T-cell (primary cell): ENCODE measurements at places on chromosomes 4 and X.

DNA sequence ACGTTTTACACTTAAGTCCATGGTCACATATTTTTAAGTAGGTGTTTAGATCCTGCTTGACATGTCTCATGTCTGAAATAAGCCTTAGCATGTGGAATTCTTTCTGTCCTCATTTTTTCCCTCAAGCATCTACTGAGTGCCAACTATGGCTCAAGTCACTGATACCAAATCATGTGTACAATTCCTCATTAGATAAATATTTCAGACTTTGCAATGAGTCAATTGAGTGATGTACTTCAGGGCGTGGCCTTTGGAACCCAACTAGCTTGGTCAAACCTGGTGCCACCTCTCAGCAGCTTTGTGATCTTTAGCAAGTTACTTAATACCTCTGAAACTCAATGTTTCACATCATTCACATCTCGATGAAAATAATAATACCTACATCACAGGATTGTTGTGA is 12.6 kb upstream of the JADE1 start:
- H3K4me1 ChIP-seq, result no peaks in the 10 kb centered on the region
- no peaks in the 10 kb centered on the region for H3K27me3 ChIP-seq
- no peaks in the 10 kb centered on the region for H3K36me3 ChIP-seq

DNA sequence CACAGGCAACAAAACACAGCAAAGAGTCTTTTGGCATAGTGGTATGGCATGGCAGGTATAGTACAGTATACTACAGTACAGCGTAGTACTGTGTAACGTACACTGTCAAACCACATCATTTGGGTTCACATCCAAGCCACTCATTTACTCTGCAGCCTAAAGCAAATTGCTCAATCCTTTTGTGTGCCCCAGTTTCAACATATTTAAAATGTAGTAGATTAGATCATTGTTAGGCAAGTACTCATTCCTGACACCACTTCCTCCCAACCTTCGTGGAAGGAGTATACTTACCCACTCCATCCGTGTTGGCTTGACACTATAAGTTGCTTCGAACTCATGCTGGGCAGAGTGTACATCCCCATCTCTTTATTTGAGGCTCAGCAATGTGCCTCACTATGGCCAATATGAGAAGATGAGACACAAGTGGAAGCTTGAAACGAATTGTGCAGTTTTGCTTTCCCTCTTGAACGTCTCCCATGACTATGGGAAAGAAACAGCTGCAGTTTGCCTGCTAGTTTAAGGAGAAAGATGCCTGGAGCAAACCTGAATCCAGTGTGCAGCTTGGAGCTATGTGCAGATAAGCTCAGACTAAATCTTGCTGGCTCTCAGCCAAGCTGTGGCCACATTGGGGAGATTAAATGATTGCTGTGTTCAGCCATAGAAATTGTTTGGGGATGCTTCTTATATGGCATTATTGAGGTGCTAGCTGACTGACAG is 85.7 kb upstream of the TBL1X start:
- H3K4me3 ChIP-seq, result no peak overlapping the region
- no peaks in the 10 kb centered on the region for H3K27me3 ChIP-seq
- no peak overlapping the region for H3K27ac ChIP-seq
- H3K36me3 ChIP-seq, result no peaks in the 10 kb centered on the region

- peaks cover 13% of the 10 kb centered on the region for H3K27me3 ChIP-seq
- no peak overlapping the region for H3K27ac ChIP-seq
- no peaks in the 10 kb centered on the region for H3K36me3 ChIP-seq
- H3K4me3 ChIP-seq, result no peak overlapping the region
Observed at GRCh38 chr4:25031077-25031621, 403 bp upstream of the LGI2 start.

GRCh38 chr4:186058253-186058979 is 10.5 kb upstream of the TLR3 start:
- H3K27ac ChIP-seq, result no peak overlapping the region
- peaks cover 5% of the 10 kb centered on the region for H3K4me1 ChIP-seq
- no peak overlapping the region for H3K4me3 ChIP-seq
- H3K27me3 ChIP-seq, result peaks cover 2% of the 10 kb centered on the region
- no peaks in the 10 kb centered on the region for H3K36me3 ChIP-seq
- DNase-seq, result no peak

DNA sequence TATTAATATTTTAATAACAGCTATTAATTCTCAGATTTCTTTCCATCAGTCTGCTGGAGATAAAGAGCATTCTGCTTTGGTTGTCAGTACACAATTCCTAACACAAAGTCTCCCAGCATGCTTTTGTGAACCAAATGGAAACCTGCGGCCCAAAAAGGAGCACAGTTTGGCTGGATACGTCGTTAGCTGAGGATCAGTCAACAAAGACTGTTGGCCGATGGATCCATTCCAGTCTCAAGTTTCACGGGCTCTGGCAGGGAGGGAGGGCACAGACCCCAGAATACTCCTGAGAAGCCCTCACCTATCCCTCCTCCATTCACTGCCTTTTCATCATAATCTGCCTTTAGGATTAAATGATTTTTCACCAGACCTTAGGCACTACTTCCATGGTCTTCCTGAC is 26.3 kb upstream of the PRSS48 start:
- no peak for DNase-seq
- no peak overlapping the region for H3K27ac ChIP-seq
- H3K36me3 ChIP-seq, result no peaks in the 10 kb centered on the region
- H3K4me1 ChIP-seq, result no peaks in the 10 kb centered on the region

DNA sequence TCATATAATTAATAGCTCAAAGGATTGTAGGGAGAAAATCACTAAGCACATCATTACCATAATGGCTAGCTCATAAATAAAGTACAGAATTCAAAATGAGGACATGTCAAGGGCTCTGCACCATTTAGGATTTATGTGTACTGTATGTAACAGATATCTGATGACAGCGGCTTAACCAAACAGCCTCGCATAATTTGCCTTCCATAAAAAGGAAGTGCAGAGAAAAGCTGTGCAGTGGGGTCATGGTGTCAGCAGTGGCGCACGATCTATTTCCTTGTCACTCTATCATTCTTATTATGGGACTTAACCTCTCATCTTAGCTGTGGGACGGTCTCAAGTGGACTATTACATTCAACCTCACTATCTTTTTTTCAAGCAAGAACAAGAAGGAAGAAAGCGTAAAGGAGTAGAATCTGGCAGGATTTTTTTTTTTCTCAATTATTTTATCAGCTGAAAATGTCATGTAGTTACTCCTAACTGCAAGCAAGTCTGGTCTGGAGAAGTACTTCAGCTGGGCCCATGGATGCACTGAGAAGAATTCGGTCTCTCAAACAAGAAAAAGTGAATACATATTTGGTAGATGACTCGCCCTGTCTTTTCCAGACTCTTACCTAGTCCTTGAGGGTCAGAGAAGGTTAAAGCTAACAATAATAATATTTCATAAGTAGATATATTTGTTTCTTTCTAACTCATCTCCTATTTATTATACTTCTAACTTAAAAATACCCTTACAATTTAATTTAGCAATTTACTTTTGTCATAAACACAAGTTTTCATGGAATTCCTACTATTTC is 94.6 kb downstream of the COX18 start:
- no peak overlapping the region for H3K27ac ChIP-seq
- no peak overlapping the region for H3K4me3 ChIP-seq
- H3K36me3 ChIP-seq, result no peaks in the 10 kb centered on the region
- H3K4me1 ChIP-seq, result no peaks in the 10 kb centered on the region
- H3K27me3 ChIP-seq, result no peaks in the 10 kb centered on the region
